ENCODE measurements at places on chromosomes 7 and 10.

DNA sequence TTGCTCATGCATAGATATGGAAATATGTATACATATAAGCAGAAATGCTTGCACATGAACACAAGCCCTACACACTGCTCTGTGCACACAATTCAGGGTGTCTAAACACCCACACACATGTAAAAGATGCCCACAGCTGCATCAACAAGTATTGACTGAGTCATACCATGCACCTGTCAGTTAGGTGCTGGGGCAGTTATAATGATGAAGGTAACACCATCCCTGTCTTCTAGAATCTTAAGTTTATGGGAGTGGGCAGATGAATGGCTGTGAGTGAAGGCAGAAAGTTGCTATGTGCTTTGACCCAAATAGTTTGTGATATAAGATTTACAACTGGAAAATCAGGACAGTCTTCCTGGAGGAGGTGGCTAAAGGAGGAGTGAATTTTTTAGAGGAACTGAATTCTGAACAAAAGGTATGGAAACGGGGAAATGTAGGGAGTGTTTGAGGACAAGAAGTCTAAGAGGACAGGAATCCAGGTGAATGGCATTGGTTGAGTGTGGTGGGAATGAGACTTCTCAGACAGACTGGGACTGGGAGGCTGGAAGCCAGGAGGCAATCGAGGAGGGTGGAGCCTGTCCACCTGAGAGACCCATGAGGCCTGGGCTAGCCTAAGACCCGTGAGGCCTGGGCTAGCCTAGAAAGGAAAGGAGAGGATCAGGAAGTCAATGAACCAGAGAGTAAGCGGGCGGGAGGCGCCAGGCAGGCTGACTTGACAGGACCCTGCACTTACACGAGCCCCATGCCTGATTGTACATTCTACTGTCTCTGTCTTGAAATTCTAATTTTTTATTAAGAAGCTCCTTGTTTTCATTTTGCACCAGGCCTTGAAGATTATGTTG is 20.7 kb downstream of the POLL start:
- DNase-seq = no peak

DNA sequence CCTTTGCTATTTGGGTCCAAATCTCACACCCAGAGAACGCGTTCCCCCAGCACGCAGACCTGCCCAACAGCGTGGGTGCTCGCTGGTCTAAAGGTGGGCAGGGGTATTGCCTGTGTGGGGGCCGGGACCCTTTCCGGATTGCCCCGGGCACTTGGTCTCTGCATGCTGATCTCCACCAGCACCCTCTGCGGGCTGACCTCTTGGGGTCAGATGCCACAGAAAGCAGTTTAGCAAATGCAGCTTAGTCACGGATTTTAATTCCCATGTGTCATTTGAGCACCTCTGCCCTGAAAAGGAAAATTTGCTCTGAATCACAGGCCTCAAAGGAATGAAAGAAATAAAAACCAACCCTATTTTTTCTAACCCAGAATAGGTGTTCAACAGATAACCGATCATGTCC is 46.7 kb downstream of the PKD1L1 start:
- peak; percentile 53 for DNase-seq

GRCh38 chr10:46298477-46299285 is 11.9 kb downstream of the ANTXRL start:
- no peak for DNase-seq

GRCh38 chr10:52619052-52619451 is 153.5 kb downstream of the MBL2 start:
- no peak for DNase-seq

GRCh38 chr7:125279961-125280360 is 350.3 kb upstream of the POT1 start:
- no peak for DNase-seq

- no peak for DNase-seq
Observed at GRCh38 chr7:27251136-27251651, 8.6 kb downstream of the EVX1 start.

DNA sequence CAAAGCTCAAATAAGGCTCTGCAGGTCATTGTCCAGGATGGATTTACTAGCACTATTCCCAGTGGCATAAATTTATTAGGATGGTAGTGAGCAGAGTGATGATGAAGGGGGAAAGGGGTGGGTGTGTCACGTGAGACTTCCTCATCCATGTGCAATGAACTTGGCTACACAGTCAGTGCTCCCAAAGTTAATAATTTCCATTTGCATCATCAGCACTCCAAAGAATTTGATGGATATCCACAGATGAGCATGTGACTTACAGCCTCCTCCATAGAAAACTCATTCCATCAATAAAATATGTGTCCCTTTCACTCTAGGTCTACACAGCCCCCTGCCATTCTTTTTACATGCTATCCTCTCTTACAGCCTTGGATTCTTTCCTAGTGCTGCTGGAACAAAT is 142.6 kb upstream of the PLPP4 start:
- no peak for DNase-seq

DNA sequence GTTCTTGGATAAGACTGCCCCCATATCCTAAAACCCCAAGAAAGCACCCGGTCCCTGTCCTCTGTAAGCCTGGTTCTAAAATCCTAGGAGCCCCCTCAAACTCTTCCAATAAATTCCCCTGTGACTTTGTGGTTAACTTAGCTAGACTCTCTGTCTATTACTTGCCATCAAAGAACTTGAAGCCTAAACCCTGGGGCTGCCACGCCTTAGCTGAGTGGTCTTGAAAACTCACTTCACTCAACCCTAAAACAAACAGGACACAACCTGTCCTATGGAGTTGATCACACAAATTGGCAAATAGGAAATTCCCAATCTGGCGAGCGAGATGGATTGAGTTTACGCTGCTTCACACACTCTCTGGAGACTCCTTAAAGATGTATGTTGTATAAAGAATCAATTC is 191.4 kb upstream of the SVIL start:
- no peak for DNase-seq

DNA sequence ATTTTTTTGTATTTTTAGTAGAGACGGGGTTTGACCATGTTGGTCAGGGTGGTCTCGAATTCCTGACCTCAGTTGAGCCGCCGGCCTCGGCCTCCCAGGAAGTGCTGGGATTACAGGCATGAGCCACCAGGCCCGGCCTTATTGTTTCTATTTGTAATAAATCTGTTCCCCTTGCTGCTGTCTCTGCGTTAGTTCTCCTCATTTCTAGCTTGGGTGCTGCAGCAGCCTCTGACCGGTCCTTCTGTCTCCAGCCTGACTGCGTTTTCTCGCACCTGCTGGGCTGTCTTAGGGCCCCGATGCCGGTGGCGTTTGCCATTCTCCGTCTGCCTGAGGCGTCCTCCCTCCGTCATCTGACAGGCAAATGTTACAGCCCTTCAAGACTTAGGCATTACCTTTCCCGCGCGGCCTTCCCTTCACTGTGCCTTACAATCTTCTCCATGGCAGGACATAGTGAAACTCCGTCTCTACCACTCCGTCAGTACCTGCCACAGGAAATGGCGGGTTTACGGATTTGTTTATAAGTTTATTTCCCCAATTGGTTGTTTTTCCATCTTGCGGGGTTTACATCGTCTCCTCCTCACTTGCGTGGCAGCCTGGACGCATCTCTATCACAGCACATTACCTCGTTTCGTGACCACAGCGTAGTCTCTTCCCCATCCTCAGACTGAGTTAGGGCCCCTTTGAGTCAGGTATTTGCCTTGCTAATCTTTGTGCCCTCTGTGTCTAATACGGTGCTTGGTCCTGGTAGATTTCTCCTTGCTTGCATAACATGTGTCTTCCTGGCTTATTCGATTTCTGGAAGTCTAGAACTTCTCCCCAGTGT is 2.3 kb upstream of the GIMAP8 start:
- no peak for DNase-seq

DNA sequence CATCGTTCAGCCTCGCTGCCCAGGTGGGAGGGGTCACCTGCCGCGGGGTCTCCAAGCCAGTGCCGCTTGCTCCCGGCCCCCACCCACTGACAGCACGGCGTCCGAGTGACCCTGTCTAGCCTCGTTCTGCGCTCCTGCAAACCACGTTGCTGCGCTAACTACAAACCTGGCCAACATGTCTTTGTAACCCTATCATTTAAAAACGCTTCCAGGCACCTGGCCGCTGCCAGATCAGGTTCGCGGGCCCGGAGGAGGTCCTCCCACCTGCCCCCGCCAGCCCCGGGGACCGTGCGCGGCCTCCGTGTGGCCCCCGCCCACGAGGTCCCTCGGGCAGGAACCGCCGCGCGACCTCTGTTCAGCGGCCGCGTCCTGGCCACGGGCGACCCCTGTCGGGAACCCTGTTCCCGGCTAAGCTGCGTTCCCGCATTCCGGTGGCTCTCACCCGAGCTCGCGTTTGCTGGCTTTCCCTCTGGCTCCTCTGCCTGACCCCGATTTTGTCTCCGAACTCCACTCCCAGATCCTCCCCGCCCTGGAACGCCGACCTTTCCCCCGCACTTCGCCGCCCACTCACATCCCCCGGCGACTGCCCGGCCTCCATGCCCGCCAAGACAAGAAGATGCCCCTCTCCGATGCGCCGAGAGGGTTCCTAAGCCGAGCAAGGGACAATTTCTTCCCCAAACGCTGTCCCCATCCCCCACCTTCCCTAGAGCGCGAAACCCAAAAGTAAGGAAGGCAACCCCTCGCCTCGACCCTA is 2.4 kb downstream of the SFMBT2 start:
- DNase-seq = peak; percentile 29

GRCh38 chr7:12583922-12584321 is 13.4 kb downstream of the SCIN start:
- DNase-seq = no peak

GRCh38 chr7:22403344-22403743 is 46.4 kb upstream of the RAPGEF5 start:
- DNase-seq = no peak

DNA sequence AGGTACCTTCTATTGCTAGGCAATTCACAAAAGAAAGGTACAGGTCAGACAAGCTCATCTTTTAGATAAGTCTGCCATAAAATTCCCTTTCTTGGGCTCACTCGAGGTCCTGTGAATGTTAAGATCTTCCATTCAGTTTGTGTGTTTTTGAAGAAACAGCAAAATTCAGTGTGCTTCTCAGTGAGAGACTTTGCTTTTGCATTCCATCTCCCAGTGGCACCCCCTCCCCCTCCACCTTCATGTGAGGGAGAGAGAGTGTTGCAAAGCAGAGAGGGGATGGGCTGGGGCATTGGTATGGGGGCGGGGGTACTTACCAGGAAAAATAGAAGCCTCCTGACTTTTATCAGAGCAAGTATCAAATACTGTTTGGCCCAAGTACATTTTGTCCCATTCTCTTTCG is 3.8 kb upstream of the TECTB start:
- no peak for DNase-seq

DNA sequence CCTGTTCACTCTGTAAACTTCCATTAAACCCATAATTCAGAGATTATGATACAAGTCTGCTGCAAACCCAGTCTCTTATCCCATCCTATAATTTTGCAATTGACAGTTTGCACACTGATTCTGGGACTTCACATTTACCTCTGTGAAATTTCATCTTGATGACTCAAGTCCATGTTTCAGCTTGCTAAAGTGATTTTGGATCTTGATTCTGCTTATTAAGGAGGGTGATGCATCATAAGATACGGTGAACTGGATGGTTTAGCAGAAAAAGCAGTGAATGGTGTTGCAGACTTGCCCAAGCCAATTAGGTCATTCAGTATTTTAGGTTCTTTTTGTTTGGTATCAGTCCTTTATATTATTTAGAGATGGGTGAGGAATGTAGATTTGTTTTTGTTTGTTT is 125.5 kb upstream of the PODXL start:
- DNase-seq = no peak

- DNase-seq = no peak
Observed at GRCh38 chr10:77576444-77577032, 61.1 kb downstream of the KCNMA1 start.

- no peak for DNase-seq
Observed at GRCh38 chr7:139730746-139731612, 46.8 kb downstream of the HIPK2 start.

- DNase-seq = no peak
Observed at GRCh38 chr10:128865436-128866195, 601.4 kb upstream of the MGMT start.

DNA sequence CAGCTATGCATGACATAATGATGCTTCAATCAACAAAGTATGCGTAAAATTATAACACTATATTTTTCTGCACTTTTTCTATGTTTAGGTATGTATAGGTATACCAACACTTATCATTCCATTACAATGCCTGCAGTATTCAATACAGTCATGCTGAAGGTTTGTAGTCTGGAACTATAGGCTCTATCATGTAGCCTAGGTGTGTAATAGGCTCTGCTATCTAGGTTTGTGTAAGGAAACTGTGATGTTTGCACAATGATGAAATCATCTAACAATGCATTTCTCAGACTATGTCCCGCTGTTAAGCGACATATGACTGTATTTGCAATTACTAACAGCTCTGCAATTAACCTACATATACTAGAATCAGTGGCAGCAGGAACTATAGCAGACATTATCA is 1447.5 kb downstream of the GATA3 start:
- no peak for DNase-seq

All from HT1080 (cell line).